Posterior vena cava (tissue), 2 donors: ENCODE measurements at places on chromosomes 1 and 21. TPM values are rescaled to one million over a fixed set of nuclear protein-coding genes. Genes with fewer than 3 reads are reported as not detected.

- no peak for DNase-seq
Measured at GRCh38 chr1:12001996-12002493, 17.3 kb upstream of the MIIP start.

DNA sequence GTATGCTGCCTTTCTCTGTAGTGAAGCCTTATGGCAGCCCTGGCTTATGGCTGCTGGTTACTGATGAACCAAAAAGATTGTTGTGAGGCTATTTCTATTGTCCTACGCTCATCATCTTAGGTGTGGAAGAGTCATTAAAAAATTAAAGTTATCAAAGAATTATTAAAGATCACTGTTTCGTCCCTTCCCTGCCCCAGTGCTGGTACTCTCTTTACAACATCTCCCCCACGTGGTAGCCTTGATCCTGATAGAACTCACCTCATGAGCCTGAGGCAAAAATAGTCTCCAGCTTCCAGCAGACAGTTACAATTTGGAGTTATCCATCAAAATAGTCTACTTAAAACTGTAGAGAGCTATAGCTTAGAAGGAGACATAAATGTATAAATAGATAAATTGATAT, 201.5 kb downstream of the S1PR1 start:
- DNase-seq: no peak

Gene ANGPTL1
- 63.8 TPM for total RNA-seq

Gene SORT1
- 102 TPM for total RNA-seq

Gene CD53
- 30.2 TPM for total RNA-seq

Gene AMPD1
- total RNA-seq: not detected

Gene FBLIM1
- 328 TPM for total RNA-seq
